ENCODE measurements at places on chromosomes 13 and 19.

- no peak for DNase-seq
These were observed 328.2 kb downstream of the DIAPH3 start for GRCh38 chr13:59835569-59835968.

DNA sequence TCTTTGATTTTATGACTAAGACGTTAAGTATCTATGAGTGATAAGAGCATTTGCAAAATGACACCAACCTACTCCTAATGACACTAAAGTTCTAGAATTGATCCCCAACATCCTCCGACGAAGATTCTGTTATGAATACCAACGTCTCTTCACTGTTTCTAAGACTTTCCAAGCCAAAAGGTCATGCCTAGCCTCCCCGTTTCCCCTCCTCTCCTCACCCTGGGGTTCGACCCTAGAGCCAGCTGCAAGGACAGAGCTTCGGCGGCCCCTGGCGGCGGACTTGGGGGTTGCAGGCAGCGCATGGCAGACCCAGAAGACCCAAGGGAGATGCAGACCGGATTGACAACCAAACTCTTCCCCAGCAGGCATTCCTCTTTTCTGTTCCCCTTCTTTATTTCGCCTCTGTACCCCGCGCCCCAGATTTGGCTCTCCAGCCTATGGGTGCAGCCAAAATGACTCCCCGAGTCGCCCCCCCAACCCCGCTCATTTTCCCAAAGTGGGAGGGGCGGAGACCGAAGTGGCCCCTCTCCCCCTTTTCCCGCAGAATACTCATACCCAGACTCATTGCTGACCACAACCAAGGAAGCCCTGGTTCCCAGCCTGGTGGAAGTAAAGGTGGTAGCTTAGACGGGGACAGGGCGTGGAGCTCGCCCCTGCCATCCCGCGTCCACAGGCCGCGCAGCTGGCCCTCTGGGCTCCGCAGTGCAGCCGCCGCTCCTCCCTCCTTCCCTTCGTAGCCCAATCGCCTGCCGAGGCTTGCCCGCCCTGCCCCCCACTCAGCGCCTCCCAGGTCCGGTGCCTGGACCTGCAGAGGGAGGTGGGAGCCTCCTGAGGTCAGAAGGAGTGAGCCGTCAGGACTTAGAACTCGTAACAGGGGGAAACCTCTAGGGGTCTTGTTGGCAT, 4.1 kb upstream of the EML2 start:
- peak; percentile 80 for DNase-seq

DNA sequence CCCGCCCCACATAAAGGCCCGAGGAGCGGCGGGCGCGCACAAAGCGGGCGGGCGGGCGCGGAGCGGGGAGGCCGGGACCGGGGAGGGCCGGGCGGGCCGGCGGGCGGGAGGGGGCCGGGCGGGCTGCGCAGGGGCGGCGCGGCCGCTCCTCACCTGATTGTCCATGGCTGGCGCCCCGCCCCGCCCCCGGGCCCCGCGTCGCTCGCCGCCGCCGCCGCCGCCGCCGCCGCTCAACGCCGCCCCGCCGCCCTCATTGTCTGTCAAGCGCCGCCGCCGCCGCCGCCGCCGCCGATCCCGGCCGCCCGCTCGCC, 200 bp downstream of the MLLT1 start:
- no peak for DNase-seq

DNA sequence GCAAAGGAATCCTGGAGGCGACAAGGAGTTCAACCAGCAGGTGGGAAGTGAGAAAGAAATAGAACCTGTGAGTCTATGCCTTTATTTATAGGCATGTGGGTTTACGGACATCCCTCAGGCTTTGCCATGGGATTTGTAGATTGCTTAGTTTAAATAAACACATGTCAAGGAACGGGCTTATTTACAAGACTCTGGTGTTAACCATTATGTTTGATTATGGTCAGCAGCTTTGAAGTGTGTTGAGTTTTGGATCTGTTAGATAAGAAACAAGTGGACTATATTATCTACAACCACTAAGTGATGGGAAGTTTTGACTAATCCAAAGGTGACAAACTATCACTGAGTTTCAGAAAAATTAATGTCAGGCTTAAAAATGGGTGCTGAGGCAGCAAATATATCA, 143.2 kb downstream of the SLITRK5 start:
- no peak for DNase-seq

- peak; percentile 62 for DNase-seq
These were observed 1.5 kb upstream of the WDR18 start for GRCh38 chr19:982567-983170.

DNA sequence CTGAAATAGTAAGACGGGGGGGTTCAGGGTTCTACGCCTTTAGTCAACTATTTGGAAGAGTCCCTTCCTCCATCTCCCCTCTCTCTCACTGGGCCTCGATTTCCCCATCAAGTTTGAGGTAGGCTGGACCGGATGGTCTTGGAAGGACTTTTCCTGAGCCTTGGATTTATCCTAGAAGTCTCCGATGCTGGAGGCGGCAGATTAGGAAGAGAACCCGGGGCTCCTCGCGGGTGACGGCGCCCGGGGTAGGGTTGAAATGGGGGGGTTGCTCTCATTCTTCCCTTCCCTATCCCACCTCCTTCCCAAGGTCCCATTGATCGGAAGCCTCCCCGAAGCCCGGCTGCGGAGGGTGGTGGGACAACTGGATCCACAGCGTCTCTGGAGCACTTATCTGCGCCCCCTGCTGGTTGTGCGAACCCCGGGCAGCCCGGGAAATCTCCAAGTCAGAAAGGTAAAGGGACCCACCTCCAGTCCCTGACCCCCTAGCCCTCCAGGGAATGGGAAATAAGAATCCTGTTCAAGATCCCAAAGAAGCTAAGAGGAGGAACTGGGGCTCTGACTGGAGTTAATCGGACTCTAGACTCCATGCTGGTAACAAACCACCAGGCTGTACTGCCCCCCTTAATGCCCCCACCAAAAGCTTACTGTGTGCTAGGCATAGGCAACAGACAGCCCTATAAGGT, 781 bp downstream of the QPCTL start:
- DNase-seq, result peak; percentile 75

- DNase-seq, result peak; percentile 57
These were observed 44.9 kb upstream of the USPL1 start for GRCh38 chr13:30572859-30573275.

DNA sequence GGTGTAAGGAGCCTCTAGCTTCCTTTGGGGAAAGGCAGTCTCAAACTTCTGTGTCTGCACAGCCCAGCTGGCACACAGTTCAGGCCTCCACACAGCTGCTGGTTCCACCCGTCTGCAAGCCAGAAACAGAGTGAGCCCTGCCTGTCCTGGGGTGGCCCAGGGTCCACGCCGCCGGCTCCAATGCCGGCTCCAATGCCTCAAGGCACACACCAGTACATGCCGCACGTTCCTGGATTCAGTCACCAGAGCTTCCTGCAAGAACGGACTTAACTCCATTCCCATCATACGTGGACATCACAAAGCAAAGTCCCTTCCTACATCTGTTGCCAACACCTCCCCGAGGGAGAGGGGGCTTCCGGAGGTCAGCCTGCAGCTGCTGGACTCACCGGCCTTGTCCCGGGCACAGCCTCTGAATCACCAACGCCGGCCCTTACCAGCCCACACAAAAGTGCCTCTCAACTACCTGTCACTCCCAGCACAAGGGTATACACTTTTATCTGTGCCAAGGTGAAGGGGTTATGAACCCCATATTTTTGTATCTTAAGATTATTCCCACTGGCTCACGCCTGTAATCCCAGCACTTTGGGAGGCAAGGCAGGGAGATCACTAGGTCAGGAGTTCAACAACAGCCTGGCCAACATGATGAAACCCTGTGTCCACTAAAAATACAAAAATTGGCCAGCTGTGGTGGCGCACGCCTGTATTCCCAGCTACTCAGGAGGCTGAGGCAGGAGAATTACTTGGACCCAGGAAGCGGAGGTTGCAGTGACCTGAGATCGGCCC, 8.5 kb downstream of the SH3GL1 start:
- peak; percentile 93 for DNase-seq

DNA sequence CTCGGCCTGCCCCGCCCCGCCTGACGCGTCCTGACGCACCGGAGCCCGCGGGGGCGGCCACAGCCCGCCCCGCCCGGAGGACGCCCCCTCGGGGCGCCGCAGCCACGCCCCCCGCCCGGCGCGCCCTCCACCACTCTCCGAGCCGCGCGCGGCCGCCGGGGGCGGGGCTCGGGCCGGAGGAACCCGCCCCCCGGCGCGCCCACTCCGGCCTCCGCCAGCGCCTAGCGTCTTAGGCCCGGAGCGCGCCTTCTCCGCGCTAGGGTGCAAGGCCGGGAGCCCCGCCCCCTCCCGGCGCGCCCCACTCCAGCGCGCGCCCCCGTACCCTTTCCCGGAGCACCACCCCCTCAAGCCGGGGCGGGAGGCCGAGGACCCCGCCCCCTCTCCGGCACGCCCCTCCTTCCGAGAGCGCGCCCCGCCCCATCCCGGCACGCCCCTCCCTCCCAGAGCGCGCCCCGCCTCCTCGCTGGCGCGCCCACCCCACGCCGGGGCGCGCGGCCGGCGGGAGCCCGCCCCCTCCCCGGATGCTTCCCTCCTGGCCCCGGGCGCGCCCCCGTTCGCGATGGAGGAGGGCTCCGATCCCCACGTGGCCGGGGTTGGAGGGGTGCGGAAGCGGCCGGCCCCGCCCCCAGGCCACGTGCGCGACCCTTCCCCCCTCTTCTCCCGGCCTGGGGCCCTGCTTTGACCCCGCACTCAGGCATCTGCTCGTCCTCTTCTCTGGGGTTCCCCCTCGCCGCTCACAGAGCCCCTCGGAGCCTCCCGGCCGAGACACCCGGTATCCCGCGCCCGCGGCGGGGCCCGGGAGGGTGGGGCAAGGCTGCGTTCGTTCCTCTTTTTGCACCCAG, 480 bp upstream of the KLF16 start:
- peak; percentile 94 for DNase-seq

DNA sequence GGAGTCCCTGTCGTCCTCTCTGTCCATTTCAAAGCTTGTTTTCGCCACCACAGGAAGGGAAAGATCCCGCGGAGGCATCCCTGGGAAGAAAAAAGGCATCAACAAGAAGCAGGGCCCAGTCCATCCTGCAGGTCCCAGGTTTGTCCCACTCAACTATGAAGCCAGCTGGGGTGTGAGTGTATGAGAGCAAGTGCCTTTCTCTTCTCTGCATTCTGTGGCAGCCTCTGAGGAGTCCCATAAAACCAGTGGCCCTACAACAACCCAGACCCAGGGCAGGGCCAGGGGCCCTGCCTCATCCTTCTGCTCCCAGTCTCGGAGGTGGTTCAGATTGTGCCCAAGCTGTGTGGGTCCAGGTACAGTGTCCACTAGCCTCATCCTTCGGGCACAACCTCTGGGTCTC, 18.9 kb downstream of the PEG3 start:
- DNase-seq, result no peak

GRCh38 chr13:93745884-93746283, 519.3 kb downstream of the GPC6 start:
- no peak for DNase-seq

GRCh38 chr13:54357284-54357933, 1328.8 kb downstream of the OLFM4 start:
- no peak for DNase-seq

DNA sequence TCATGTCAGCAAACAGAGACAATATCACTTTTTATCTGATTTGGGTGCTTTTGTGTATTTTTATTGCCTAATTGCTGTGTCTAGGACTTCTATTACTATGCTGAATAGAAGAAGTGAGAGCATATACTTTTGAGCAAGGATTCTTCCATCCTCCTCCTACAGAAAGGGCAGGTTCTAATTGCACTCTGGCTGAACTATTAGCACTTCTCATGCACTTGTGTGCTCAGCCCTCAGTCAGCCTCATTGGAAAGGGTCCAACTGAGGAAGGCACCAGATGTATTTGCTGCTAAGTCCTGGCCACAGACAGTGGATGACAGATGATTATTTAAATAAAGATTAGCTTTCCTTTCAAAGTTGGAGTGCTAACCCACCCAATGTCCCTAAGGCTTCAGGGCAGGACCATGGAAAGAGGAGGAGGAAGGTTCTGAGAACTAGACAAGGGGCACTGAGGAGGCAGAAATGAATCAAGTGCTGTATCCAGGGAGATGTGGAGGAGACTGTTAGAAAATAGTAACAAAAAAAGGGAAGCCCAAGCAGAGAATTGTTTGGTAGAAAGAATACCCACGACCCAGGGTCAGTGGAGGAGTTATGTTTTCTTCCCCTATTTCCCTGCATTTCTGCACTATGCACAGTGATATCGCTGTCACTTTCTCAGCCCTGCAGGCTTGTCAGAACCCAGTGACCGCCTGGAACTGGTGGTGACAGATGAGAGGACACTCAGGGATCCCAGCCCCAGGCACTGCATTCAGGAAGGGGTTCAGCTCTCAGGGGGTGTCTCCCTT, 8.0 kb downstream of the LILRB4 start:
- no peak for DNase-seq

DNA sequence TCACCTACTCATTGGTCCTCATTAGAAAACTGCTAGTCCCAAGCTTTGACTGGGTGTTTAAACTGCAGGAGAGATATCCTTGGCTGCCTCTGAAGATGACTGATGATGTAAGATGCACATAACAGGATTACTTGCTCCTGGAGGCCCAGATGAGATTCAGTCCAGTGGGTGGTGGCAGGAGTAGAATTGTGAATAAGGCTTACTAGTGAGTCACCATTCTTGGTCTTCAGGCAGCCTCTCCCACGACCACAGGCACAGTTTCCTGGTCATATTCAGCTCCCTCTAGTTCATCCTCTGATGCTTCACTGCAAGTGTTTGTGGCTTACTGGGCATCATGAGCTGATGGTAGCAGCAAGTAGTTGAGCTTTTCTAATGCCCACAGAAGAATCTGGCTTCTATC, 12.1 kb downstream of the SERTM1 start:
- peak; percentile 18 for DNase-seq

DNA sequence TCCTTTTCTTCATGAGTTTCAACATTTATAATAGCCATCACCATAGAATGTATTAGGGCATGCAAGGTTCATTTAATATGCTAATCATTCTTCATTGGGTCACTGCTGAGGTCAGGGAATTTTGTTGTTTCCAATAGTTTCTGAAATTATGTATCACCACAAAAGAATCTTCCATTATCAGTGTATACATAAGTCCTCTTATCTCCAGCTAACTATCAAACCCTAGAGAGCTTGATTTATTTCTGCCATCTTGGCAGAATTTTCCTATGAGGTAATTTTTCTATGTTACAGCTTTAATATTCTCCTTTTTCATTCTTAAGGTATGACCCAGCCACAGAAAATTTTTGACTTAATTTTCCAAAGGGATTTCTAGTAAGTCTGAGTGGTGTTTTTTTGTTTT, 415.0 kb upstream of the SLITRK1 start:
- DNase-seq, result no peak

- no peak for DNase-seq
These were observed 4.1 kb downstream of the ARHGEF1 start for GRCh38 chr19:41886761-41887710.

DNA sequence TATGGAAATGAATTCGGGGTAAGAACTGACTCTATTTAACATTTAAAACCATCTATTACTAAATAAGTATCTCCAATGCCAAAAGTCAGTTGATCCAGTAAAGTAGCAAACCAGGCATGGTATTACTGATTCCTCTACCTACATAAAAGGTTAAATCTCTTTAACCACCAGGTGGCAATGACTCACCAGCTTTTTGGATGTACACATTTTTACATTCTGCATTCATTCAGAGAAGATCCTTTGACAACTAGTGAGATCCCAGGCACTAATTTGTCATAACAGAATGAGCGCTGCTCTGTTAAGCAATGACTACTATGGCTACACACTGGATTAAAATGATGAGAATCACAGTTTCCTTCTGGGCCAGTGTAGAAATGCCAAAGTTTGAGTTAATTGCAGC, 329.8 kb upstream of the GPC6 start:
- no peak for DNase-seq

GRCh38 chr19:49014870-49015255, 2.0 kb downstream of the LHB start:
- DNase-seq, result no peak
